Peyer's patch (tissue), 4 donors: ENCODE measurements at places on chromosomes 13 and 19. TPM values are rescaled to one million over a fixed set of nuclear protein-coding genes. Genes with fewer than 3 reads are reported as not detected.

Gene C19orf33
- total RNA-seq = 428 TPM

- DNase-seq = no peak
- H3K36me3 ChIP-seq = no peaks in the 10 kb centered on the region
- H3K27ac ChIP-seq = no peak overlapping the region
- H3K27me3 ChIP-seq = peaks cover 8% of the 10 kb centered on the region
- H3K4me3 ChIP-seq = peak overlapping the region; percentile 42
Observed at GRCh38 chr19:45154064-45154827, 6.5 kb downstream of the NKPD1 start.

GRCh38 chr13:67518785-67519184 lies 288.6 kb upstream of the PCDH9 start:
- no peak overlapping the region for H3K4me3 ChIP-seq
- no peak for DNase-seq
- H3K27me3 ChIP-seq = no peaks in the 10 kb centered on the region

Gene EDNRB
- total RNA-seq = 15.1 TPM

- H3K4me1 ChIP-seq = peaks cover 5% of the 10 kb centered on the region
- H3K27me3 ChIP-seq = no peaks in the 10 kb centered on the region
- peak; percentile 93 for DNase-seq
- H3K27ac ChIP-seq = peak within 1 kb of the TSS; percentile 30
Observed at GRCh38 chr19:57599761-57600383, at the start of gene ZNF530. TSS of gene ZNF530 (plus strand) at chr19:57599885. CDS start at chr19:57604346, 4,461 bp downstream.

DNA sequence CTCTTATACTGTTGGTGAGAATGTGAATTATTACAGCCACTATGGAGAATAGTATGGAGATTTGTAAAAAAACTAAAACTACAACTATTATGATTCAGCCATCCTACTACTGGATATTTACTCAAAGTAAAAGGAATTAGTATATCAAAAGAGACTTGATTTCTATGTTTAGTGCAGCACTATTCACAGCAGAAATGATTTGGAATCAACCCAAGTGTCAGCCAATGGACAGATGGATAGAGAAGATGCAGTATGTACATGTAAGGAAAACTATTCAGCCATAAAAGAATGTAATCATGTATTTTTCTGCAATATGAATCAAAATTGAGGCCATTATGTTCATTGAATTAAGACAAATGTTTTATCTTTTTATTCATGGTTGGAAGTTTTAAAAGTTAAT lies 1705.5 kb downstream of the SLITRK1 start:
- no peak overlapping the region for H3K4me3 ChIP-seq
- no peaks in the 10 kb centered on the region for H3K4me1 ChIP-seq
- H3K36me3 ChIP-seq = no peaks in the 10 kb centered on the region
- H3K27me3 ChIP-seq = no peaks in the 10 kb centered on the region
- no peak overlapping the region for H3K27ac ChIP-seq
- no peak for DNase-seq

- H3K4me1 ChIP-seq = no peaks in the 10 kb centered on the region
- no peaks in the 10 kb centered on the region for H3K27me3 ChIP-seq
- no peak for DNase-seq
- no peaks in the 10 kb centered on the region for H3K36me3 ChIP-seq
- no peak overlapping the region for H3K4me3 ChIP-seq
Observed at GRCh38 chr13:37168926-37169325, 63.5 kb upstream of the CSNK1A1L start.

Gene PSMD8
- total RNA-seq = 211 TPM

GRCh38 chr19:1910177-1910576 lies 5.0 kb downstream of the ADAT3 start:
- no peak for DNase-seq
- no peaks in the 10 kb centered on the region for H3K36me3 ChIP-seq
- no peak overlapping the region for H3K4me3 ChIP-seq
- H3K27ac ChIP-seq = no peak overlapping the region
- peaks cover 10% of the 10 kb centered on the region for H3K4me1 ChIP-seq
- H3K27me3 ChIP-seq = no peaks in the 10 kb centered on the region

Gene SLC6A16
- total RNA-seq = not detected

Gene SLC17A7
- total RNA-seq = 1.7 TPM

Gene SIAH3
- not detected for total RNA-seq

DNA sequence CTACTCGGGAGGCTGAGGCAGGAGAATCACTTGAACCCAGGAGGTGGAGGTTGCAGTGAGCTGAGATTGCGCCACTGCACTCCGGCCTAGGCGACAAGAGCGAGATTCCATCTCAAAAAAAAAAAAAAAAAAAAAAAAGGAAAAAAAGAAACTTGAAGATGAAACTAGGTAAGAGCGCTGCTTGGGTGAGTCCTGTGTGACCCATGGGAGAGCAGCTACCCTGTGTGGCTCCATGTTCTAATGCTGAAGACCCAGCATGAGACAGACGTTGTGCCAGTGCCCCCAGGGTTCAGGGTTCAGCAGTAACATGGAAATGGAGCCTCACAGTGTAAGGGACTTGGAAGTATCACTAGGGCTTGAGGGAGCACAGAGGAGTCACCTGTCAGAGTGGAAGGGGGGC lies 5.9 kb downstream of the ZNF784 start:
- H3K36me3 ChIP-seq = peaks cover 54% of the 10 kb centered on the region
- H3K4me1 ChIP-seq = no peaks in the 10 kb centered on the region
- H3K27ac ChIP-seq = no peak overlapping the region
- no peak for DNase-seq
- H3K4me3 ChIP-seq = no peak overlapping the region

DNA sequence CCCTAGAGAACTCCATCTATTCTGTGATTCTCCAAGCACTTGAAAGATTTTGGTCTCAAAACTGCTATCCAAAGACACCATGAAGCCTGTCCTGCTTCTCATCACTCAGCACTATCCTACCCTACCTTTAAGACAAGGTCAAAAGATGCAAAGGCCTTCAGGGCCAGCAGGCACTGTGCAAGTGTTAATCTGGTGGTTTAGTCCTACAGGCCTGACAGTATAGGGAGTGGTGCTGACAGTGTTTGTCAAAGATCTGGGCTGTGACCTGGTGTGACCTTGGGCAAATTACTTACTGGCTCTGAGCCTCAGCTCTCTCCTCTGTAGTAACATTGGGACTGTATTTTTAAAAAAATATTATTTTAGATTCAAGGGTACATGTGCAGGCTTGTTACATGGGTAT lies 28.0 kb downstream of the SIAH3 start:
- H3K27me3 ChIP-seq = no peaks in the 10 kb centered on the region
- H3K4me3 ChIP-seq = no peak overlapping the region
- no peaks in the 10 kb centered on the region for H3K36me3 ChIP-seq
- no peak for DNase-seq

DNA sequence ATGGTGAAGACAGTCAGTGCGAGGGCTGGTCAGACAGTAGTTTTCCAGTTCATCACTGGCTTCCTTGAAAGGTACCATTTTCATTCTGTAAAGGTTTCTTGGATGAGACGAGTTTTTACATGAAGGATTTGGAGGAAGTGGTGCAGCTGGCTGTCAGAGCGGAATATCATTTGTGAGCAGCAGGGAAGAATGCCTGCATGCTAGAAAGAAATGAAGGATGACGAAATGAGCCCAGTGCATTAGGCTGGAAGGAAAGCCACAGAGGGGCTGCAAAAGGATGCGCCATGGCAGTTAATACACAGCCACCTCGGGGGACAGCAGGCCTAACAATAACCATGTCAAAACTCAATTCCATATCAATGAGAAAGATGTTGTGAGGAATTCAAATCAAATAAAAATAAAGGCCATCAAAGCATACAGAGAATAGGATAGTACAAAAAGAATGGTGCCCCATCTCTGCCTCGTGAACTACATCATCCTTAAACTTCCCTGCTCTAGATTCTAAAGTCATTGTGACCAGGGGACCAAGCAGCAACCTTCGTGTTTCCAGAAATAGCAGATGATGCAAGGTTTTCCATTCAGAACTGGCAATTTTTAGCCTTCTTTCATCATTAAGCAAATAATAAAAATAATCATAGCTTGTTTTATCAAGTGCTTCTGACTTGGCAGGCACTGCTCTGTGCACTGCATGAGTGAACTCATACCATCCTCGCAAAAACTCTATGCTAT lies 504.2 kb downstream of the RFC3 start:
- DNase-seq = no peak
- H3K36me3 ChIP-seq = no peaks in the 10 kb centered on the region
- no peaks in the 10 kb centered on the region for H3K27me3 ChIP-seq
- no peak overlapping the region for H3K27ac ChIP-seq

Gene PTGER1
- total RNA-seq = not detected

GRCh38 chr13:97944396-97945029 lies 9.0 kb upstream of the IPO5 start:
- no peaks in the 10 kb centered on the region for H3K27me3 ChIP-seq
- H3K27ac ChIP-seq = no peak overlapping the region
- H3K4me1 ChIP-seq = no peaks in the 10 kb centered on the region
- no peak overlapping the region for H3K4me3 ChIP-seq
- DNase-seq = no peak
- no peaks in the 10 kb centered on the region for H3K36me3 ChIP-seq

- no peaks in the 10 kb centered on the region for H3K36me3 ChIP-seq
- peak overlapping the region; percentile 93 for H3K27ac ChIP-seq
- H3K4me3 ChIP-seq = peak overlapping the region; percentile 97
- DNase-seq = no peak
Observed at GRCh38 chr19:12733369-12734214, 892 bp downstream of the TRIR start.

- peaks cover 49% of the 10 kb centered on the region for H3K4me1 ChIP-seq
- H3K36me3 ChIP-seq = no peaks in the 10 kb centered on the region
- H3K27ac ChIP-seq = peak overlapping the region; percentile 100
- DNase-seq = peak; percentile 69
Observed at GRCh38 chr19:42253245-42254088, 1.5 kb downstream of the ERF start.

- H3K4me3 ChIP-seq = no peak overlapping the region
- H3K27me3 ChIP-seq = no peaks in the 10 kb centered on the region
- H3K36me3 ChIP-seq = no peaks in the 10 kb centered on the region
Observed at GRCh38 chr13:98310485-98311199, 133.6 kb upstream of the RNF113B start.

- no peaks in the 10 kb centered on the region for H3K36me3 ChIP-seq
- no peak for DNase-seq
- H3K4me1 ChIP-seq = no peaks in the 10 kb centered on the region
Observed at GRCh38 chr13:75790198-75790970, 154.3 kb downstream of the LMO7 start.

Gene SLC10A2
- total RNA-seq = 579 TPM

DNA sequence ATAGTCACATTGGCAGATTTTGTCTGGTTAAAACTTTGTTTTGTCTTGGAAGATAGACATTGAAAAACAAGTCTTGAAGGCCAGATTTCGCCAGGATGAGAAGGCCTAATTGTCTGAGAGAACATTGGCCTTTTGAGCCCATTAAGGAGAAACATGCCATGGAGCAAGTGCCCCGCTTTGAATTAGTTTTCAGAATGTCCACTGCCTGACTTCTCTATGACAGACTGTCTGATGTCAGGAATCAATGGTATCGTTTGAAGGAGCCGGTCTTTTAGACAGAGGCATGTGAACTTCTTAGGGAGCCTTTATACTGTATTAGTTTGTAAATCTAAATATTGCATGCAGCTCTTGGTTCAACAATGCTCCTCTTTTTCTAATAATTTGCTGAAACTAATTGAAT lies 155.9 kb downstream of the DLEU7 start:
- H3K27ac ChIP-seq = no peak overlapping the region
- DNase-seq = no peak
- H3K36me3 ChIP-seq = no peaks in the 10 kb centered on the region
- H3K27me3 ChIP-seq = no peaks in the 10 kb centered on the region
- H3K4me3 ChIP-seq = no peak overlapping the region

DNA sequence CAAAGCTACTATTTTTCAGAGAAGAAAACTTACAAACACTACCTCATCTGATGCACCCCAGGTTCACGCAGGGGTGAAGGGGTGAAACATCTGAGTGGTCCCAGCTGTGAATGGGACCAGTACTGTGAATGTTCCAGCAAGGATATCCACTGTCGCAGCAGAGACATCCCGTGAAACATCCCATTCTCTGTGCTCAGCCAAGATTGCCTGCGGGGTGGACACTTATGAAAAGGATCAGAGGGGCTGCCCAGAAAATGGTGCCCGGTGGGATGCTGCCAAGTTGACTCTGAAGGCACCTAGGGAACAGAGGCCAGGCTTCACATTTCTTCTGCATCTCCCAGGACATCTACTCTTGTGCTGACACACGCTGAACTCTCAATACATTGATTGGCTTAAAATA lies 15.9 kb downstream of the IRS2 start:
- DNase-seq = no peak
- H3K27me3 ChIP-seq = no peaks in the 10 kb centered on the region
- H3K27ac ChIP-seq = no peak overlapping the region
- H3K36me3 ChIP-seq = no peaks in the 10 kb centered on the region
- H3K4me1 ChIP-seq = no peaks in the 10 kb centered on the region

- peaks cover 9% of the 10 kb centered on the region for H3K4me1 ChIP-seq
- H3K4me3 ChIP-seq = peak within 1 kb of the TSS; percentile 65
- no peaks in the 10 kb centered on the region for H3K36me3 ChIP-seq
- H3K27ac ChIP-seq = peak within 1 kb of the TSS; percentile 95
Observed at GRCh38 chr19:56538761-56539263, at the start of gene ZFP28. TSS of gene ZFP28 (plus strand) at chr19:56538948. CDS start at chr19:56539019, 71 bp downstream.

DNA sequence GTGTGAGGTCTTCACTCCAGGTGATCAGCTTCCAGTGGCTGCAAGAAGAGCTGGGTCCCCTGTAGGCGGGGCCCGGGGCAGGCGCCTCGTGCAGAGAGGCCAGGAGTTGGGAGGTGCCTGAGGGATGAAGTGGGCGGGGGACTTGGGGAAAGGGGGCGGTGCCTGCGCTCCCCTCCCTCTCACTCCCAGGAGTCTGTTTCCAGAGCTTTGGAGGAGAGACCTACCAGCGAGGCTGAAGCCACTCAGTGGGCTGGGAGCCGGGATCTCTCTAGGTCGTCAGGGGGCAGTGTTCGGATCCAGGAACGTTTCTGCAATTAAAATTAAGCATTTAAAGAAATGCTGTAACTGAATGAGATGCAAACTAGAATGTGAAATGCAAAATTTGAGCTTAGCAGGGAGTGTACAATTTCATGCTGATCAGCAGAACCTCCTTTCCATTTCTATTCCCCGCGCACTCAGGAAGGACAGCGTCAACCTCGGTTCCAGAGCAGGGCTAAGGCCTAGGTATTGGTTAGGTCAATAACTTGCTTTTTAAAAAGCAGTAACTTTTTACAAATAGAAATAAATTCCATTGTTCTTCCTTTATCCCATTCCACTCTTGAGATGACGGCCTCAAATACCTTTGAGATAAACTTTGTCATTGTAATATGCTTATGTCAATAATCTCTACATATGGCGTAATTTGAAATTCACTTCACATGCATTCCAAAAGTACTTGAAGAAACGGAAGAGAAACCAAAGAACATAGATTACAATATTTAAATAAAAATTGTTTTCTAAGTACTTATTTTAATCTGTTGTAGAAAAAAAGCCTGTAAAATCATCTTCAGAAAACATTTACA lies 11.6 kb downstream of the ZNF160 start:
- H3K4me1 ChIP-seq = no peaks in the 10 kb centered on the region
- no peaks in the 10 kb centered on the region for H3K27me3 ChIP-seq

- no peak for DNase-seq
- H3K36me3 ChIP-seq = no peaks in the 10 kb centered on the region
- H3K27ac ChIP-seq = no peak overlapping the region
- H3K27me3 ChIP-seq = no peaks in the 10 kb centered on the region
- no peak overlapping the region for H3K4me3 ChIP-seq
- H3K4me1 ChIP-seq = no peaks in the 10 kb centered on the region
Observed at GRCh38 chr13:38628554-38628953, 58.3 kb upstream of the FREM2 start.
